ENCODE measurements at places on chromosomes 5 and 9.

DNA sequence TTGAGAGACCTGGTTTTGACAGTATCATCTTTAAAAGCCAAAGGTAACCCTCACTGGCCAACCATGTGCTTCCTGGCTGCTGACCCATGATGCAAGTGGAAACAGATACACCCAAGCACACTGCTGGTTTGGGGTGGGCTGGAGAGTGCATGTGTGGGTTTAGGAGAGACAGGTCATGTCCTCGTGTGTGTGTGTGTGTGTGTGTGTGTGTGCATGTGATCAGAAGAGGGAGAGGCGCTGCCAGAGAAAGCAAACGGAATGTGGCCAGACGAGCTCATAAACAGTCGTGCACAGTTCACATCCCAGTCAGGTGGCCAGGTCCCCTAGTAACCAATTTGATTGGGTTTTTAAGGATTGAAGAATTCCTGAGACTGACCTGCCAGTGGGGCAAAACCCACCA is 112.8 kb upstream of the ICE1 start:
- no peak for DNase-seq

GRCh38 chr5:150350524-150351344 is 6.8 kb upstream of the TCOF1 start:
- peak; percentile 72 for DNase-seq

- DNase-seq, result peak; percentile 36
These were observed 80.6 kb downstream of the FBXO4 start for GRCh38 chr5:42005561-42006153.

DNA sequence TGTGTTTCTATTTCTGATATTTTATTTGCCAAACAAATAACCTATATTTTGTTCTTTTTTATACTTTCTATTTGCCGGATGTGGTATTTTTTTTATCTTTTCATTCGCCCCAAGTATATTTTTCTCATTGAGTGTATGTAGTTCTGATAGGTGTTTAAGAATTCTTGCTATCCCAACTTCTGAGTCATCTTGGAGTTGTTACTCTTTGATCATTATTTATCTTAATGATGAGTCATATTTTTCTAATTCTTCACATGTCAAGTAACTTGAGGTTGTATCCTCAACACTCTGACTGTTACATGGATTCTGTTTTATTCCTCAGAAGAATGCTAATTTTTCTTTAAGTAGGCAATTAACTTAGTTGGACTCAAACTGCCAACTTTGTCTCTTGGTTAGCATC is 498.1 kb downstream of the TLE1 start:
- DNase-seq, result no peak

GRCh38 chr5:127785098-127785927 is 82.1 kb downstream of the CCDC192 start:
- no peak for DNase-seq

GRCh38 chr5:7869474-7870136 is 657 bp downstream of the MTRR start:
- DNase-seq, result peak; percentile 28

GRCh38 chr5:119862619-119863018 is 233.3 kb downstream of the FAM170A start:
- DNase-seq, result no peak

DNA sequence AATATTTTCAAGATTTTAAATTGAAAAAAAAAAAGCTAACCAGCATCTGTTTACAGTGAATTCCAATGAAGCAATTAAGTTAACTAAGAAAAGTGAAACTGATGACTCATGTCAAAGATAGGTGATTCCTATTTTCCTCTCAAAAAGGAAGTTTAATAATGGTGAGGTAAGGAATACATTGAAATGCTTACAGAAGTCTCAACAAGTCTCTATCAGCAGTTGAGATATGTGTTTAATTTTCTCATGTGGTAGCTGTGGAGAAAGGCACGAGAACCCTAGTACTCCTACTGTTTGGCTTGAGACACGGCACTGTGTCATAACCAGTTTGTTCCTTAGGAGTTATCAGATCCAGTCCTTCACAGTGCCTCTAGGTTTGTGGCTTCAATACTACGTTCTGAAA is 114.5 kb downstream of the SLC25A46 start:
- DNase-seq, result no peak

- no peak for DNase-seq
These were observed 26.3 kb downstream of the SLC31A1 start for GRCh38 chr9:113247640-113248039.

GRCh38 chr5:60092671-60093422 is 199.3 kb upstream of the PDE4D start:
- DNase-seq, result no peak

DNA sequence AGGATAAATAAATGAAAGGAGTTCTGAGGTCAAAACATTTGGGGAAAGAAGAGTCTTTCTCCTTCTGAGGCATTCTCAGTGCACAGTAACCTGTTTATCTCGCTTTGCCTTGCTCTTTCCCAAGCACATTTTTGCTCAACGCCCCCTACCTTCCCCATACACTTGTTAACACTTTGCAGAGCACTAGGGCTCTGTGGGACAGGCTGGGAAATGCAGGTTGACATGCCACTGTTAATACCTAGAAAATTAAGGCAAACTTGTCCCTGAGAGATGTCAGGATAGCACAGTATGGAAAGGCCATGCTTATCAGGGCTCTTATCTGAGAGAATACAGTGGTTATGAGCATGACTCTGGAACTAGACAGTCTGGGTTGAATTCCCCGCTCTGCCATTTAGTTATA is 152.0 kb downstream of the DOCK8 start:
- DNase-seq, result no peak

Measured in inflammatory macrophage (primary cell).